T47D (cell line): ENCODE measurements at places on chromosomes 2 and 18.

- no peak for DNase-seq
Measured at GRCh38 chr18:49717617-49718016, 95.7 kb downstream of the ACAA2 start.

GRCh38 chr2:143891879-143892308 is 628.0 kb downstream of the ZEB2 start:
- DNase-seq, result no peak

DNA sequence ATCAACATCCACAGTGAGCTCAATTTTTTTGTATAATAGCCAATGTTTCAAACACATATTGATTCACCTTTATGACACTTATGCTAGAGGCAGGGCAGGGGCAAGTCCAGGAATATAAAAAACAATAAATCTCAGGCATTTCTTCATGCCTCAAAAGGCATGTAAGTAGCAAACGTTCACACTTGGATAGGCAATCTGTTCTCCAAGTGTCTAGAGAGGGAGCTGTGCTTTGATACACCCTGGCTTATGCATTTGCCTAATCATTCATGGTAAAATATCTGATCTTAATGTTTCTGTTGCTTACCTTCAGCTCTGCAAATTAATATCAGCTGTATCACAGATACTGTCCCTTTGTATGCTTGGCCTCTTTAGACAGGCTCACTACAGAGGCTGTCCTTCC is 464.5 kb upstream of the SETBP1 start:
- no peak for DNase-seq

- DNase-seq, result no peak
Measured at GRCh38 chr2:6924924-6925409, 7.8 kb downstream of the RNF144A start.

DNA sequence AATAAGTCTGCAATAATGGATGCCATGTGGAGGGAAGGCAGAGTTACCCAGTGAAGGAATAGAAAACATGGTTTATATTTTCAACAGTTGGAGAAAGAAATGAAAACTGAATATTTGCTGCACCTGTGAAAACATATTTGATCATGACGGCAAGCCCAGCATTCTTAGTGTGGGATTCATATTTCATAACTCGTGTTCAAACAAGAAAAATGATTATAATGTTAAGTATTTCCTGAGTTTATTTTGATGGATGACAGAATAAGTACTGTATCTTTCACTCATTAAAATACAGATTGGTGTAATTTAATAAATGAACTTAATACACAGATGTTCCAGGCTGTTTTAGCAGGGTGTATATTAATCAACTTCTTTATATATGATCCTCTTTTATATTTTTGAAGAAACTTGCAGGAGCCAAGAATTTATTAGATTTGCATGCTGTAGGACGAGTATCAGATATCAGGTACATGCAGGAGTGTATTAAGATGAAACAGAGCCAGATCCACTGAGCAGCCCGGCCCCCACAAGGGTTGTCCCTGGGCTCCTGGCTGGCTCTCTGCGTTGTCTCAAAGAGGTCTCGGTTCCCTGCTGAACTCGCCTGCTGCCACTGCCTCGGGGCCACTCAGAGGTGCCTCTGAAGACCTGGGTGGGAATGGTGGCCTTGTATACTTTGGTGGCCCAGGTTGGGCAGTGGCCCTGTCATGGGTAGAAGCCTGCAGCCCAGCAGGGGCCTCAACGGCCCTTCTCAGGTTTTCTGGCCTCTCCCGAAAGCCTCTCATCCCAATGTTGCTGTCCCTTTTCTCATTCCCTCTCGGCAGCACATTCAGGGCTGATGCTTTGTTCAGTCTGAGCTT is 95.0 kb upstream of the LDAH start:
- DNase-seq, result no peak

- DNase-seq, result no peak
Measured at GRCh38 chr2:230441227-230441897, 25.4 kb downstream of the SP100 start.

GRCh38 chr2:150888337-150888736 is 373.3 kb downstream of the RBM43 start:
- DNase-seq, result no peak
